Effector memory CD8-positive, alpha-beta T cell (primary cell): ENCODE measurements at places on chromosomes 3 and 15.
A peak's percentile ranks its signal among the peaks of the same experiment; 100 is the strongest.

GRCh38 chr3:151197981-151198767 is 4.8 kb downstream of the GPR171 start:
- peak overlapping the region; percentile 96 for H3K27ac ChIP-seq
- H3K27me3 ChIP-seq, result no peaks in the 10 kb centered on the region
- H3K4me3 ChIP-seq, result peak overlapping the region; percentile 89
- peaks cover 43% of the 10 kb centered on the region for H3K36me3 ChIP-seq
- H3K4me1 ChIP-seq, result peaks cover 38% of the 10 kb centered on the region

- H3K36me3 ChIP-seq, result peaks cover 26% of the 10 kb centered on the region
- DNase-seq, result peak; percentile 95
- peaks cover 21% of the 10 kb centered on the region for H3K4me1 ChIP-seq
- H3K27me3 ChIP-seq, result peaks cover 1% of the 10 kb centered on the region
- peak within 1 kb of the TSS; percentile 95 for H3K27ac ChIP-seq
These were observed at the start of gene CNOT10 for GRCh38 chr3:32684800-32685542. TSS of gene CNOT10 (plus strand) at chr3:32685188. CDS start at chr3:32685461, 273 bp downstream.

- DNase-seq, result no peak
- peak overlapping the region; percentile 88 for H3K27ac ChIP-seq
- H3K4me3 ChIP-seq, result peak overlapping the region; percentile 55
- H3K27me3 ChIP-seq, result no peaks in the 10 kb centered on the region
- H3K4me1 ChIP-seq, result peaks cover 69% of the 10 kb centered on the region
These were observed 10.9 kb downstream of the BAHD1 start for GRCh38 chr15:40451527-40452158.

GRCh38 chr3:15520185-15520584 is 1.3 kb downstream of the COLQ start:
- peak; percentile 10 for DNase-seq
- H3K36me3 ChIP-seq, result no peaks in the 10 kb centered on the region
- peak overlapping the region; percentile 91 for H3K27ac ChIP-seq
- H3K27me3 ChIP-seq, result no peaks in the 10 kb centered on the region

DNA sequence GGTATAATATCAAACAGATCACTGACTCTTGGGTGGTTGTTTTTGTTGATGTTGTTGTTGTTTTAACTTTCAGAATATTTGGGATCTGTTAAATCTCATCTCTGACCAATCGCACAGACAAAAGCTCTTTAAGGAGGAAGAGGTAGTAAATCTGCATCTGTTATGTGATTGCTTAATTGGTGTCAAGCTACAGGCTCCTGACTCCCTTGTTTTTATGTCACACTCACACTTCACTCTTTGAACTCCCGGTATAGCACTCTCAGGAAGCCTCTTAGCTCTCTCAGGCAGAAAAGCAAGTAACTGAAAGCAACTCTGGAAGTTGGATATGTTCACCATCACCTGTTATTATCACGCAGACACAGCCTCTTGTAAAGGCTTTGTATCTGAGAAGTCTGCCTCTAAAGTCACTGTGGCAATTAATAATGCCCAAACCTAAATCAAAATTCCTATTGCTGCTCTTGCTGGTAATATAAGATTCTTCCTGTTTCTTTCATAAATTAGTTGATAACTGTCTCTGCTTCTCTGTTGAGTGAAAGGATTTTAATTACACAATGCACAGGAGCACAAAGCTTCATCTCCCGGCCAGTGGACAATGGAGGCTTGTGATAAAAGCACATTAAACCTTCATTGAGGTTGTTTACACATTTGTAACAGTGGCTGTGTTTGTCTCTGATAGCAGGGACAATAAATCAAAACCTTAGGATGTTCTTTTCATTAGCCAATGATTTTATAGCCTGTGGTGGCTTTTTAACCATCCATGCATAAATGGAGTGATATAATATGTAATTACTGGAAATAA is 576.7 kb downstream of the MFSD1 start:
- H3K27ac ChIP-seq, result no peak overlapping the region
- H3K27me3 ChIP-seq, result no peaks in the 10 kb centered on the region
- no peak overlapping the region for H3K4me3 ChIP-seq
- no peaks in the 10 kb centered on the region for H3K36me3 ChIP-seq
- no peaks in the 10 kb centered on the region for H3K4me1 ChIP-seq
- DNase-seq, result no peak

- no peak overlapping the region for H3K4me3 ChIP-seq
- peaks cover 61% of the 10 kb centered on the region for H3K27me3 ChIP-seq
- DNase-seq, result no peak
- H3K4me1 ChIP-seq, result peaks cover 9% of the 10 kb centered on the region
- no peaks in the 10 kb centered on the region for H3K36me3 ChIP-seq
- H3K27ac ChIP-seq, result no peak overlapping the region
These were observed 9.3 kb downstream of the CCDC33 start for GRCh38 chr15:74245342-74245931.

DNA sequence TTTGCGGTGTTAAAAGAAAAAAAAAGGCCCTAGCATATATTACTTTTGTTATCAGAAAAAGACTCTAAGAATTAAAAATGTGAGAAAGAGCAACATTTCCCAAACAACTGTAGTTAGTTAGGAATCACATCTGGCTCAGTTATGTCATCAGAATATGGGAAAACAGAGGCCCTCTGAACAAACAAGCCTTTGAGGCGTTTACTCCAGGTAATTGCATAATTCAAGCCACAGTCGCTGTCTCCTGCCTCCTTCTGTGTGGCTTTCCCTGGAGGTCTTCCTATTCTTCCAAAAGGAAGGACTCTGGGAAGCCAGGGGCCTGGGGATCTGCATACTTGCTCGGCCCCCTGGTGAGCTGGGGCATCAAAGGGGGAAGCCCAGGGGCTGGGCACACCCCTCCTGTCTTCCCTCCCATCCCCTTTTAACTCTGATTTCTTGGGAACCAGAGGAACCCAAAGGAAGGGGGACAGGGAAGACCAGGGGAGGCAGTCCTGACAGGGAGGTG is 3.7 kb upstream of the FAM107A start:
- H3K36me3 ChIP-seq, result peaks cover 8% of the 10 kb centered on the region
- H3K27ac ChIP-seq, result no peak overlapping the region
- peaks cover 15% of the 10 kb centered on the region for H3K4me1 ChIP-seq
- peaks cover 69% of the 10 kb centered on the region for H3K27me3 ChIP-seq
- H3K4me3 ChIP-seq, result no peak overlapping the region

DNA sequence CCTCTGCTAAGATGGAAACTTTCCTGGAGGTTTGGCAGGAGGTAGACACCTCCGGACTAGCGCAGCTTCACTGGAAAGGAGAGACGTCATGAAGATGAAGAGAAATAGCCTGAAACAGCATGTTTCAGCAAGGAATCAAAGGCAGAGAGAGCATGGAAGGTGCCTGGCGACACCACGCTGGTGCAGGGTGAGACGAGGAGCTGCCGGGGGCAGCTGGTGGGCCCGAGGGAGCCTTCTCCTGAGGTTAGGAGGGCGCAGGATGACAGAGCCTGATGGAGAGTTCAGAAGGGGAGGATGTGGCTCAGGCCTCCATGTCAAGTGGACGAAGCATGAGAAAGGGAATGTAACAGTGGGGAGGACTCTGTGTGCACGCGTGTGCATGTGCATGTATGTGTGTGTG is 113.6 kb downstream of the TPRA1 start:
- H3K4me3 ChIP-seq, result no peak overlapping the region
- H3K27me3 ChIP-seq, result peaks cover 62% of the 10 kb centered on the region
- DNase-seq, result no peak
- H3K36me3 ChIP-seq, result no peaks in the 10 kb centered on the region
- no peak overlapping the region for H3K27ac ChIP-seq

DNA sequence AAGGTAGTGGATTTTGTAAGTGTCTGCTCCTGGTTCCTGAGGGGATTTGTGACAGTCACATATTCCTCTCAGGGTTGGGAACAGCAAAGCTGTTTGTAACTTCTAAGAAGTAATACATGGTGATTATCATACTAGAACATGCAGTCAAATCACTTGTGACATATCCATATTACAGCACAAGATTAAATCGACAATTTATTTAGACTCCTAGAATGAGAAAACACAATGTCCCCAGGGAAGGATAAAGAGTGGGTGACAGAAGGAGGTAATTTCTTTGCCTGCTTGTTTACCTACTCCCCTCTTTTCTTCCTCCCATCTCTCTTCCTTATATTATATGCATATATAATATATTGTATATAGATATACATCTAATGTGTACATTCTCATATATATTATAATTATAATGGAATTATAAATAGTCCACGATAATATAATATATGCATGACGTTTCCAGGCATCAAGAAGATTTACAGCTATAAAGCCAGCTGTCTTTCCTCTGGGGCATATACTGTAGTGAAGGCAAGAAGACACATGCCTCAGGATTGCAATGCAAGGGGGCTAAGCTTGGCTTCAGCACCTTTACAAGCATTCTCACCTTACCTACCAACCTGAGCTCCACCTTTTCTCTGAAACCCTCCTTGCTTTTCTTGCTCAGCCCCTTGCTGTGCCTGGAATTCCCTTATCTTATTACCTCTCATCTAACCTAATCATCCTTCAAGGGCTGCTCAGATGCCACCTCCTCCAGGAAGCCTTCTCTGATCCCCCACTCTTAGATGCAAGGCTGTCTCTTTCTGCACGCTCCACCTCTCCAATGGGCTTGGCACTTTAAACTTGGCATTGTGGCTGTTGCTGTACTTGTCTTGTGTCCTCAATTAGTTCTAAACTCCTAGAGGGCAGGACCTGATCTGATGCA is 73.1 kb upstream of the PIAS1 start:
- DNase-seq, result no peak
- H3K36me3 ChIP-seq, result no peaks in the 10 kb centered on the region
- H3K27ac ChIP-seq, result no peak overlapping the region
- H3K4me3 ChIP-seq, result no peak overlapping the region
- no peaks in the 10 kb centered on the region for H3K4me1 ChIP-seq

DNA sequence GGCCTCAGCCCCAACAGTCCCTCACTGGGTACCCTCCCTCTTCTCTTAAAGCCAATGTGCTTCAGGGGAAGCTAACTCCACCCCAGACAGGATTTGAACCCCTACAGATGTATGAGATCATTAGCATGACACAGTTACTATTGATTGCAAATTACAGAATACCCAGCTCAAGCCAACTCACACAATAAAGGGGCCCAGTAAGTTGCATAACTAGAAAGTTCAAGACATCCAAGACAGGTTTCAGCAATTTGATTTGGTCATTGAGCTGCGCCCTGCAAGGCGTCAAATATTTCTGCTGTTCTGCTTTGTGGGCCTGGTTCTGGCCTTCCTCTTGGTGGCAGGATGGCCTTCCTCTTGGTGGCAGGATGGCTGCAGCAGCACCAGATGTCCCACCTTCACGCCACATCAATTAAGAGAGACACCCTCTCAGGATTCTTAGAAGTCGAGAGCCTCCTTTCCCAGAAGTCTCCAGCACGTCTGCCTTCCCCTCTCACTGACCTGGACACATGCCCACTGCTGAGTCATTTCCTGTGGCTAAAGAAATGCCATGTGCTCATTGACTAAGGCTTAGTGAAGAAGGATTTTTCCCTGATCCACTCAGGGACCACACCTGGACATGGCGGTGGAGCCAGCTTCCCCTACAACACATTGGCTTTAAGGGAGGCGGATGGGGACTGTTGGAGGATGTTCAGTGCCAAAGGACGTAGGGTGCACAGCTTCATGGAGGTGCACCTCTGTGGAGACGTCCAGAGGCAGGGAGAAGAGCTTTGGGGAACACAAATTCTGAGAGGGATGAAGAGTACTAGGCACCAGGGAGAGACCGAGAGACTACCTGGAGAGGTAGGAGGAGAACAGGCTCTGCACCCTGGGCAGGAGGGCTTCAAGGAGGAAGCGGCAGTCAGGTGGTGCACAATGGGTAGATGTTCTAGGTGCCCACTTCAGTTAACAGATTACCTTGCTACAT is 49.1 kb downstream of the DNASE1L3 start:
- H3K4me1 ChIP-seq, result no peaks in the 10 kb centered on the region
- no peak overlapping the region for H3K4me3 ChIP-seq
- peaks cover 8% of the 10 kb centered on the region for H3K36me3 ChIP-seq
- peak overlapping the region; percentile 16 for H3K27ac ChIP-seq

GRCh38 chr3:153029350-153029749 is 132.7 kb upstream of the RAP2B start:
- H3K27ac ChIP-seq, result no peak overlapping the region
- H3K4me3 ChIP-seq, result no peak overlapping the region
- H3K36me3 ChIP-seq, result no peaks in the 10 kb centered on the region
- no peak for DNase-seq
- peaks cover 38% of the 10 kb centered on the region for H3K27me3 ChIP-seq

GRCh38 chr15:31272558-31273257 is 53.9 kb upstream of the KLF13 start:
- H3K27me3 ChIP-seq, result no peaks in the 10 kb centered on the region
- H3K4me1 ChIP-seq, result peaks cover 30% of the 10 kb centered on the region
- no peak overlapping the region for H3K27ac ChIP-seq

DNA sequence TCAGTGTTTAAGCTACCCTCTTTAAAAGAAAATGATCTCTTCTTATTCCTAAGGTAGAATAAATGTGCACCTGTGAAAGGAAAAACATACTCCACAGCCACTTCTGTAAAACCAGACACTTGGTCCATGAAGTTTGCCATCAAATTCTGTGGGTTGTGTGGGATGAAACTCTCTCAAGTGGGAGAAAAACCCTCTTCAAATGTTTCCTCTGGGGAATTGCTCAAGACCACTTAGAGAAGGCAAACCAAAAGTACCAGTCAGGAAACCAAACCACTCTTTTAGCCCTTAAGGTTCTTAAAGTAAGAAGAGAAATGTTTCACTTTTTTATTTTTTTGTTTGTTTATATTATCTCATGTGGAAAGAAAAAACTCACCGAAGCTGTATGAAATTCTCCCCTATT is 1.2 kb downstream of the COL8A1 start:
- H3K4me3 ChIP-seq, result no peak overlapping the region
- H3K4me1 ChIP-seq, result peaks cover 12% of the 10 kb centered on the region
- no peak overlapping the region for H3K27ac ChIP-seq
- peaks cover 55% of the 10 kb centered on the region for H3K27me3 ChIP-seq
- H3K36me3 ChIP-seq, result no peaks in the 10 kb centered on the region

DNA sequence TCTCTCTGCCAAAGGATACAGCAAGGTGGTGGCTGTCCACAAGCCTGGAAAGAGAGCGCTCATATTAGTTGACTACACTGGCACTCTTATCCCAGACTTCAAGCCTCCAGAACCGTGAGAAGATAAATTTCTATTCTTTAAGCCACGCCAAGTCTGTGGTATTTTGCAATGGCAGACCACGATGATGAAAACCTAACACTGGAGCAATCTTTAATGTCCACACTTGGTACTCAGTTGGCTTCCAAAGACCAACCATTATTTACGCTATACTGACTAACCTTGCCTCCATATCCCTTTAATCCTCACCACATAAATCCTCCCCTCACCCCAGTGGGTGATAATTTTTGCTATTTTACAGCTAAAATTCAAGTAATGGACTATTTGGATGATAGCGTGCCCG is 16.9 kb upstream of the LACTB start:
- no peak overlapping the region for H3K27ac ChIP-seq
- no peaks in the 10 kb centered on the region for H3K4me1 ChIP-seq
- DNase-seq, result no peak
- H3K36me3 ChIP-seq, result no peaks in the 10 kb centered on the region
- H3K27me3 ChIP-seq, result peaks cover 47% of the 10 kb centered on the region
- H3K4me3 ChIP-seq, result no peak overlapping the region

- H3K27ac ChIP-seq, result no peak overlapping the region
- H3K27me3 ChIP-seq, result peaks cover 70% of the 10 kb centered on the region
- peaks cover 3% of the 10 kb centered on the region for H3K36me3 ChIP-seq
- DNase-seq, result no peak
- no peaks in the 10 kb centered on the region for H3K4me1 ChIP-seq
- no peak overlapping the region for H3K4me3 ChIP-seq
These were observed 549 bp upstream of the SOX14 start for GRCh38 chr3:137763594-137763938.
